PC-9 (cell line): ENCODE measurements at places on chromosomes 12 and 14. TPM values are rescaled to one million over a fixed set of nuclear protein-coding genes. Genes with fewer than 3 reads are reported as not detected.

DNA sequence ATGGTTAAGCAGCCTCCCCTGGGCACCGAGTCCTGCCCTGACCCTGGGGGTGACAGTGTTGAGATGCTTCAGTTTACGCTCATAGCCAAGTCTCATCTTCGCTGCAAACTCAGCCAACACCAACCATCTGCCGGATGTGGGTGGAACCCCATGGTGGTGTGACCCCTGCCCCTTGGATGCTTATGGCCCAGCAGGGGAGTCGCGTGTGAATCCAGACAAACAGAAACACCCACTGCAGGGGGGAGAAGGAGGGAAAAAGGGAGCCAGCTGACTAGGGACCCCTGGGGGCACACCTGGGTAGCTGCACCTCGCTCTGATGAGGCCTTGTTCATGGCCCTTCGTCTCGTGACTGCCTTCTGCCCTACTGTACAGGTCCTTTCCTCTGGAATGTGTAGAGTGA, 23.8 kb downstream of the AACS start:
- no peak for DNase-seq

DNA sequence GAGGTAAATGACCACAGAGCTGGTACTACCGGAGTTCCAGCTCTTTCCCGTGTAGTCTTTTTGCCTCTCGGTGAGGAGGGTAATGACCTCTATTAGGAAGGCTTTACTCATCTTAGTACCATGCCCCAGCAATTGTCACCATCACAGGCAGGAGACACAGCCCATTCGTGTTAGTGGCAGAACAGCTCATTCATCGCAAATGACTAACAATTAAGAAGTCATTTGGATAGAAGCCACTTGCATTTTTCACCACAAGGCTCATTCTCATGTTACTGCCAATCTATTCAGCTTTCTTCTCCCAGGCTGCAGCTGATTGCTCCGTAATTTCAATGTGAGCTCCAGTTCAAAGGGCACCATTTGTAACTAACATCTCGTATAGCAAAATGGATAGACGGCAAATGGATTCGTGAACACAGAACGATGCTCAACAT, 718.8 kb upstream of the TMEM132C start:
- DNase-seq: no peak

DNA sequence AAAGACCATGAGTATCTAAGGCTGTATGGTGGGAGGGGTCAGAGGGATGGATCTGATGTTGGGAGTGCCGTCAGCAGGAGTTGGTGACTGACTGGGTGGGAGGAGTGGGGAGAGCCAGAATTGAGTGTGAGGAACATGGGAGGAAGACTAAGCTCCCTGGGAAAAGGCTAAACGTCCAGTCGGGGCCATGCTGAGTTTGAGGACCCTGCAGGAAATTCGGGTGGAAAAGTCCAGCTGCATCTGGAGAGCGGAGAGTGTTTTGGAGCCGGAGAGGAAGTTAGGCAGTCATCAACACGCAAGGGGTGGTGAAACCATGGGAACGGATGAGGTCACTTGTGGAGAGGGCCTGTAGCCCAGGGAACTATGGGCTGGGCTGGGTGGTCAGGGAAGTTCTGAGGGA, 60.9 kb downstream of the ELK3 start:
- no peak for DNase-seq

DNA sequence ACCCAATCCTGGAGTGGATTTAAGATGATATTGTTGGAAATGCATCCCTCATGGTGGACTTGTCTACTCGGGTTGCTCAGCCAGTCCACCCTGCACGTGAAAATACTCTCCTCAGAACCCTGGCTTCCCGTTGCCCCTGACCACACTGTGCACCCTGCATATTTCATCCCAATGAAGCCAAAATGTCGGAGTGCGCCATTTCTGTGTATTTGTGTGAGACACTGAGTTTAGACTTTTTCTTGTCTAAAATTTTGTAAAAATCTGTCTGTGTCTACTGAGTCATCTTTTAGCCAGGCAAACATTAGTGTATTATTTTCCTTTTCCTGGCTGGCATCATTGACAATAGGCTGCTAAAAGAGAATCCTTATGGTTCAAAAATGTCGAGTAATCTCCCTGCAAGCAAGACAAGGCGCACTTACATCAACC, 485 bp upstream of the PNMA1 start:
- DNase-seq: no peak

DNA sequence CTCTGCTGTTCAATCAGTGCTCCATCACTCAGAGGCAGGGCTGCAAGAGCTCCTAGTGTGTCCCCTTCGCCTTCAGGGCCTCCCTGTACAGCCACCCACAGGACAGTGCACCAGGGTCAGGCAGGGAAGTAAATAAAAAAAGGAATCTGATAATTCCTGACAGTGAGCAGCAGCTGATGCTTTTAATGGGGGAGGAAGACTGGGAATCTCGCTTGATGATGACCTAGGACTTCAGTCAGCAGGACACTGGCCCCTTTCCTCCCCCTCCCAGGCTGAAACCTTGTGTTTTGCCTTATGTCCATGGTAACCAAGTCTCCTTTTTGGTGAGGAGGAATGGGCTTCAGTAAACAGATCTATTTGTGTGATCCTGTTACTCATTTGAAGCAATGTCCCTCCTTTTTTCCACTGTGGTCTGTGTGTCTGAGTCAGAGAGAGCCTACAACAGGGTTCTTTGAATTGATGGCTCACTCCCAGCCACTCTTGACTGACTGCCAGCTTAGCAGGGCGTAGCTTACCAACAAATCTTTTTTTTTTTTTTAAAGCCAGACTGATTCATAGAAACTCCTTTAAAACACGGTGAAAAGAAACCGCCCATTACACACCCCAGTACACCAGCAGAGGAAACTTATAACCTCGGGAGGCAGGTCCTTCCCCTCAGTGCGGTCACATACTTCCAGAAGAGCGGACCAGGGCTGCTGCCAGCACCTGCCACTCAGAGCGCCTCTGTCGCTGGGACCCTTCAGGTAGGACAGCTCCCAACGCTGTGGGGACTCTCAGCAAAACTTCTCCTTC, at the start of gene EMP1:
Gene EMP1 (plus strand): TSS at position 597 of the 792 bp plus-strand sequence. CDS start 14,785 bp downstream, outside the sequence.
- DNase-seq: peak; percentile 96

DNA sequence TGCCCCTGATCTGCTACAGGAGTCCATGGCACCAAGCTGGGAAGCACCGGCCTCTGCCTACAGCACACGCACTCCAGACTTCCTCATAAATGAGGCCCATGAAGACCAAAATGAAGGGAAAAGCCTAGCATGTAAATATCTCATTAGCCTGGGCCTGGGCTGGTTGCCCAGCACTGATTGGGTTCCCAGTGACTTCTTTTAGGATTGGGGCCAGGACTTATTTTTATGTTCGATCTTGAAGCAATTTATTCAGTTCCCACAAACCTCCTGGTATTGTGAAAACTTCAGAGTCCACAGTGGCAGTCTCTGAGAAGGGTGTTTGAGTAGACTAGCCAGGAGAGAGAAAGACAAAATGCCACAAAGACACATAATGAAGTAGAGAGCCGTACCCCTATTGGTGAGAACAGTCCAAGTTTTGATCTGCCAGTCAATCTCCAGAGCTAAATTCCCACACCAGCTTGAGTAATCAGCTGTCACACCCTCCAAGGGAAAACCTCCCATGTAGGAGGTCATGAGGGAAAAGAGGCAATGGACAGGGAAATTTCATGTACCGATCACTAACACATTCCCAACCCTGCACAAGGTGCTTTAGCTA, 78.2 kb downstream of the PHLDA1 start:
- DNase-seq: peak; percentile 92

DNA sequence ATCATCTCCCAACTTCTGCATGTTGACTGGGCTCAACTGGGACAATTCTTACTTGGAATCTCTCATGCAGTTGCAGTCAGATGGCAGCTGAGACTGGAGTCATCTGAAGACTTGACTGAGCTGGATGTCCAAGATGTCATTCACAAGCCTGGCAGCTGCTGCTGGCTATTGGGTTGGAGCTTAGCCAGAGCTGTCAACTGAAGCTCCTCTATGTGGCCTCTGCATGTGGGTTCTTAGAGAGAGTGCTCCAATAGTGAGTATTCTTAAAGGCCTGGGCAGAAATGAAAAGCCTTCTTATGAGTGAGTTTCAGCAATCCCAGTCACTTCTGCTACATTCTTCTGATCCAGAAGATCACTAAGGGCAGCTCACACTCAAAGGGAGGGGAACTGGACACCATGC, 440.9 kb downstream of the LRIG3 start:
- no peak for DNase-seq

DNA sequence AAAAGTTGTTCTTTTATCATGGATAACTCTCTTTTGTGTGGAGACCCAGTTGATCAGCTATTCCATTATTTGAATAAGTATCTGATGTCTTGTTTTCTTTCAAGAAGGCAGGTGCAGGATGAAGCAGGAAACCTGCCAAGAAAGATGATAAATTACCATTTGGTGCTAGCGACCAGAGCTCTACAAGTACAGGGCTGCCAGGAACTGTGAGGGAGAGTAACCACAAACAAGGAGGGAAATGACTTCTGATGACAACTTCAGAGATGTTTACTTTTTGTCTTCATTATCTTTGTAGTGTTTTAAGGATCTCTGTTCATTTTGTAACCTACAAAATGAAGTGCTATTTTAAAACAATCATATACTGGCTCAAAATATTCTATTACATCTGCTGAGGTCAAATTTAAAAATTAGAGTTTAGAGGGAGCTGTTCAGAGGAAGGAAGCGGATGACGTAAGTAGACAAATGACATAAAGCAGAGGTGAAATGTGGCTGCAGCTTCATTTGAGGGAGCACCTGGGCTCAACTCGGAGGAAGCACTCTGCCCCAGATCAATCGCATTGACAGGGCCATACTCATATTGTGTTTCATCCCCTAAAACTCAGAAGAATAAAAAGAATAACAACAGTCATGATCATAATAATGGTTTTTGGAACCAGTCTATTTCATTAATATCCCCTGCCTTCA, 226.8 kb downstream of the C12orf42 start:
- no peak for DNase-seq

DNA sequence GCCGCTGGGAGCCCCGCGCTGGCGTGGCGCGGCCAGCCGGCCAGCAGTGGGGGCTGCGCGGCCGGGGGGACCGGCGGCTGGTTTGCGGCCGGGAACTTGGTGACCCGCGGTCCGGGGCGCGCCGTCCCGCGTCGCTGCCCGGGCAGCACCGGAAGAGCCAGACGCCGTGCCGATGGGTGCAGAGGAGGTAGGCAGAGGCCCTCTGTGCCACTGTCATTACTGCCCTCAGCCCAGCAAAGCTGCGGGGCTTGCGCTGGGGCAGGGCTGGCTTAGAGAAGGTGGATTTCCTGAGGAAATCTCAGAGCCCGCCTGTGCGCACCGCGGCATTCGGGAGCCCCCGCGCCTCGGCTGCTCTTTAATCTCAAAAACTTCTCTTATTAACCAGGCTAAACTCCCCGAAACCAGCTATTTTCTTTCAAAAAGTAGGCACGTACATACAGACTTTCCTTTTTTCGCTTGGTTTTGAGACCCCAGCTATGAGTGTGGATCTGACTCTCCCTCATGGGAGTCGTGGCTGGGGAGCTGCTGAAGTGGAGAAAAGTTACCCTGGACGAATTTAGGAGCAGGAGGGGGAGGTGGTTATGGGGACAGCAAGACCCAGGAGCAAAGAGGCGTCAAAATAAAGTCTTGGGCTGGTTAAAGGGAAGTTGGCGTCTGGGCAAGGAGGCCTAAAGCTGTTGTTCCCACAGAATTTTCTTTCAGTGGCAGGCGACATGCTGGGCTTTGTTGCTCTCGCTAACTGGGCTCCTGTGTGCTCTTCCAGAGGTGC, 802 bp downstream of the SUSD6 start:
- peak; percentile 29 for DNase-seq

DNA sequence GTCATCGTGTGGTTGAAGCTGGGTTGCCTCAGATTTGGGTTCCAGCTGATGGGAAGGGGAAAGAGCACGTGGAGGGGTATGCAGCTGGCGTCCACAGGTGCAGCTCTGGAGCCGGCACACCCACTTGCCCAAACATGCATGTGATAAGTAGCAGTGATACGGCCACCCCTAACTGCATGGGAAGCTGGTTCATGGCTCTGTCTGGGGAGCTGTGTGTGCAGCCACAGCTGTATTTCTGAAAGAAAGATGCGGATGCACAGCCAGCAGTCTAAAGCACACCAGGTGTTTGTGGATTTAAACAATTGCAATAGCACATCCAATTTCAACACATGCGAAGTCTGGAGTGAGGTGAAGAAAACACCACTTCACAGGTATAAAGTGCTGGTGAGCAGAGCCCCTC, 181.4 kb downstream of the EFCAB11 start:
- DNase-seq: no peak

DNA sequence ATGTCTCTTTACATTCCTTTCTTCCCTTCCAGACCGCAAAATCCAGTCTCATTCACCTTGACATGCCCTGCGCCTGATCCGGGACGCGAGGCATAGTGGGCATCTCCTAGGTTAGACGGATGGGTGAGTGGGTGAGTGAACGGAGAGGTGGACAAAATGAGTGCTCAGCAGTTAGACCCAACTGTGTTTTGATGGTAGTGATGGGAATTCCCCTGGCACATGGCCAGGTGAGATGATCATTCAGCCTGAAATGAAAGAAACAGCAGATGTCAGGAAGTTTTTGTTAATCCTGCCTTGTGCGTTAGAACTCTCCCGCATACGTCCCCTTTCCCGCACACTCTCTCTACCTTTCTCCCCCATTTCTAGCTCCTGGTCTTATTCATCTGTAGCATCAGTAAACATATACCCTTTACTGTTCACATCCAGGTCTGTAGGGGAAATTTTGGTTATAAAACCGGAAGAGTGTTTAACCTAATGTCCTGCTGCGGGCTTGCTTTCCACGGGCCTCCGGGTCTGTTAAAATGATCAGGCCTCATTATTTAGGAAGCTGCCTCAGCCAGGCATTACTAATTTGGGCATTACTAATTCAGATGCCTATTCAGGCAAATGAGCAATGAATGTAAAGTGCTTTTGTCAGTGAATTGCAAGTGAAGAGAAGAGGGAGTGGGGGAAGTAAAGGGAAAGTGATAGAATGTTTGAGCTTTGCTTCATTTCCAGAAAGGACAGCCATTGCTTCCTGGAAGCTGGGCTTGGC, 172.8 kb downstream of the ETV6 start:
- DNase-seq: no peak

DNA sequence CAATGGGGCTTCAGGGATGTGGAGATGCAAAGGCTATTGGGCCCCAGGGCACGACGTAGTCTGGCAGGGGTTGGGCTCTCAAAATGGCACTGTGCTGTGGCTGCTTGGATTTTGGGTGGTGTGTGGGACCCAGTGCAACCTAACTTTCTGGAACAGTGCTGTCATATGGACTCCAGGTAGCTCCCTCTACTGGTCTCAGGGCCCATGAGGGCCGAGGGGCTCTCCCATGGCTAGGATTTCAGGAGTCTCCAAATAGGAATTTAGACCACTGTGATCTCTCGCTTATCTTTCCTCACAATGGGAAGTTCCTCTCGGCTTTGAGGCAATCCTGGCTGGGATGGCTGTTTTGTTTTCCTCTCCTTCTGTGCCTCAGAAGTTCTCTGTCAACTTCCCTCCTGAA, 68.2 kb upstream of the MUCL1 start:
- DNase-seq: no peak

DNA sequence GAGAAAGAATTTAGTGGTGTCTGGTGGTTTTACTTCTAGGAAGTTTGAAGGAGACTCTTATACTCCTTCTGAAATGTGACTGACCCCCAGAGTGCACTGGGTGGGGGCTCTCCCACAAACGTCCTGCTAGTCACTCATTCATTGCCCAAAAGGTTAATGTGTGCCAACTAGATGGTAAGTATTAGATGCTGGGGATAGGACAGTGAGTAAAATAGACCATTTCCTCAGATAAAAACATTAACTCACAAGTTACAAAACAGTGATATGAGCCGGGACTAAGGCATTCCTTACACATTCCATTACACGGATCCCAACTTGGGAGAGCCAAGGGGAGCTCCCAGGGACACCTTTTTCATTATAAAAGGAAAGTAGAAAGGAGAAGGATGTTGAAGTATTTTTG, 185.1 kb downstream of the ATXN7L3B start:
- no peak for DNase-seq

GRCh38 chr14:88553886-88554456, 836 bp downstream of the PTPN21 start:
- no peak for DNase-seq

The YLPM1 gene
- 146 and 170 TPM in 2 replicates for total RNA-seq

The CCDC175 gene
- not detected in 2 replicates for total RNA-seq

The NR4A1 gene
- total RNA-seq: 6.5 and 13.4 TPM in 2 replicates
